Activated CD4-positive, alpha-beta T cell treated with anti-CD3 and anti-CD28 coated beads, Interleukin-10, Interleukin-2, amounts not matched to agents 100 ng/mL and 50 ng/mL, durations not matched to agents 16 hours and 8 hours (primary cell): ENCODE measurements at places on chromosomes 13 and 19.

DNA sequence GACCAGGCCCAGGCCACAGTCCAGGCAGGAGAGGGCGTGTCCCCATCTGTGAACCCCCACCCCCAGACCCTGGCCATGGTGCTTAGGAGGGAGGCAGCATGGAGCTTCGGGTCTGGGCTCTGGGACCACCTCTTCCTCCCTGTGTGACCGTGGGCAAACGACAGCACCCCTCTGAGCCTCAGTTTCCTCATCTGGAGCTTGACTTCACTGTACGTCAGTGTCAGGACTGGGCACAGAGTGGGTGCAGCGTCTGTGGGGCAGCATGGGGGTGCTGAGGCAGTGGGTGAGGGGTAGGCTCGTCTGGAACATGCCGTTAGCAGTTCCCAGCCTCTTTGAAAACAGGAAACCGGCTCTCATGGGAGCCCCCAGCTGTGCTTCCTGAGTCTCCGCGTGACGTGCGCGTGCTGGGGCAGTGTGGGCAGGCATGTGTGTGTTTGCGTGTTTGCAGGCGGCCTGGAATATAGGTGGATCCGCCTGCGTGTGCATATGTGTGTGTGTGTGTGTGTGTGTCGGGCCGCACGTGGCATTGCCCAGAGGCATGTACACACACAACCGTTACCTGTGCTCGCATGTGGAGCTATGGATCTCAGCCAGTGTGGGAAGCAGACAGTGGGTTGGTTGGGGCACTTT lies 15.8 kb downstream of the ARRDC2 start:
- peak; percentile 43 for DNase-seq

- peak; percentile 18 for DNase-seq
Observed at GRCh38 chr19:13037161-13037560, 41.9 kb downstream of the NFIX start.

DNA sequence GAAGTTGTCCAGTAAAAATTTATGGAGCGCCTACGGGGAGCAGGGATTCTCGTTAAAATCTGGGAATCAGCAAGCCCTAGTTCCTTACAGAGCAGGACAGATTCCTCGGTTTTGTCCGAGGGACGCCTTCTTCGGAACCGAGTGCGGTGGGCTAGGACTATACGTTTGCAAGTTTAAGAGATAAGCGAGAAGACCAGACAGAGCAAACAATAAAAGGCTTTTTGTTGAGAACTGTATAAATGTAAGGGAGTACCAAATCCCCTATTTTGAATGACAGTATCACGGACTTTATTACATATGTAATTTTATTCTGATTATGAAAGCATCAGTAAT lies 971 bp upstream of the ANKRD10 start:
- DNase-seq: no peak

GRCh38 chr19:10812902-10813404 lies 23.1 kb downstream of the TMED1 start:
- peak; percentile 88 for DNase-seq

GRCh38 chr13:73480779-73481559 lies 422.2 kb downstream of the KLF5 start:
- no peak for DNase-seq

GRCh38 chr13:30552567-30552966 lies 65.2 kb upstream of the USPL1 start:
- DNase-seq: no peak

- no peak for DNase-seq
Observed at GRCh38 chr13:68481130-68481529, 1251.0 kb upstream of the PCDH9 start.

DNA sequence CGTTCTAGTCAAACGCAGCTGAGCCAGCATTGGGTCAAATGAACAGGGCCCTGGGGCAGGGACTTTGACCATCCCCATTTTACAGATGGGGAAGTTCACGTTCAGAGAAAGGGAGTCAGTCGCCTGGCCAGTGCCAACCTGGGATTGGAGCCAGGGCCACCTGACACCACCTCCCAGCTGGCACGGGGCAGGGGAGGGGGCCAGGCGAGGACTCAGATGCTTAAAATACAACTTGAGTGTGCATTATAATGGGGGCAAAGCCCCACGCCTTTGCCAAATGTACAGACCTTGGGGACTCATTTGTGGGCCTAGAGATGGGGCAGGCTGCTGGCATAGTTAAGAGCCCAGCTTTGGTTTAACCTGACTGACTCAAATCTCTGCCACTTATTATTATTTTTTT lies 14.6 kb downstream of the PRR12 start:
- DNase-seq: no peak

DNA sequence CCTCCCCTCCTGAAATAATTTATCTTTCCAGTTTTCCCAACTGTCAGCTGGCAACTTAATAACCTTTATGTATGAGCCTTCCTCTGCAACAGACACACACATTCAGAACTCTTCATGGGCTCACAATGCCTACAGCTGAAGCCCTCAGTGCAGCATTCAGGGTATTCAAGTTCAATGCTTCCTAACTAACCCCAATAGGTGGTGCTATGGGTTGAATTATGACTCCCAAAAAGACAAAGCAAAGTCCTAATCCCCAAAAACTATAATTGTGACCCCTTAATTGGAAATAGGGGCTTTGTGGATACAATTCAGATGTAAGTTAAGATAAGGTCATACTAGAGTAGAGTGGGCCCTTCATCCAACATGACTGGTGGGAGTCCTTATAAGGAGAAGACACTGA lies 202.2 kb downstream of the SUCLA2 start:
- peak; percentile 9 for DNase-seq

DNA sequence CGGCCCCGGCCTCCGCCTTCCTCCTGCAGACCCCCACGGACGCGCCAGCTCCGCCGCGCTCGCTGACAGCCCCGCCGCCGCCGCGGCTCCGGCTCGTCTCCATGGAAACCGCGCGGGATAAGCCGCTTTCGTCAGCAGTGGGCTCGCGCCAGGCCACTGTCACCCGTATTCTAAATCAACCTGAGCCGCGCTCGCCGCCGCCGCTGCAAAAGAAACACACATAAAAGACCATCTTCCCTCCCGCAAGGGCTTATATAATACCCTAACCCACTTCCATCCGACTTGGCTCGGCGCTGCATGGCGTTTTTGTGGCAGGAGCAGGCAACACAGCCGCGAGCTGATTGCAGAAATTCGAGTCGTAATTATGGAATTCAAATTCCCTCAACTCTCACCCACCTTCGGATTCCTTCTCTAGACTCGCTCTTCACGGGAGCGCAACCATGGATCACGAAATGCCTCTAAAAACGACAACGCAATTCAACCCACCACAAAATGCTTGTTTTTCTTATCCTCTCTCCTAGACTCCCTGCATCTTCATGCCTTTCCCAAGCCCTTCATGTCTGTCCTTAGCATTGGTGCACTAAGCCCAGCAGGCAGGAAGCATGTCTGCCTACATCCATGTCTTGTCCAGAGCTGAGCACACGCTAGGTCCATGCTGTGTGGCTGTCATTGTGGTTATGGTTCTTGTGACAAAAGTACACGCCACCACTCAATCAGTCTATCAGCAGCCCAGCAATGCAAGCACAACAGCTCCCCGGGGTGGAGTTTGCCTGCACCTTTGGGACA lies at the start of gene AMER2:
AMER2 (minus strand) TSS at position 772 of the 786 bp plus-strand sequence; CDS start at position 103, 669 bp downstream.
- DNase-seq: peak; percentile 4

- no peak for DNase-seq
Observed at GRCh38 chr19:8151767-8152035, 2.3 kb upstream of the FBN3 start.

DNA sequence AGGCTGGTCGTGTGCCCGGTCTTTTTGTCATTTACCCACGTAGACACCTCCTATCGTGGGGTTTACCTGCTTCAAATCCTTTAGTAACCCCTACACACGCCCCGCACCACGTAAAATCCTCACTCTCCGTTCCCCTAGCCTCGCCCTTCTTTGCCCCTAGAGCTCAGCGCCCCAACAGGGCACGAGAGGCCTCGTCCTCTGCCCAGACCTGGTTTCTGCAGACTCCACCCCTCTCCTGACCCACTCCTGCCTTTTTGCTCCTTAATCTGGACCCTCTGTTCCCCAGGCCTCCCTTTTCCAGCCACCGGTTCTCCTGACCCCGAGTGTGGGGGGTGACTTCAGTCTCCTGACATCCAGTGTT lies 412 bp downstream of the ZNF528 start:
- no peak for DNase-seq

DNA sequence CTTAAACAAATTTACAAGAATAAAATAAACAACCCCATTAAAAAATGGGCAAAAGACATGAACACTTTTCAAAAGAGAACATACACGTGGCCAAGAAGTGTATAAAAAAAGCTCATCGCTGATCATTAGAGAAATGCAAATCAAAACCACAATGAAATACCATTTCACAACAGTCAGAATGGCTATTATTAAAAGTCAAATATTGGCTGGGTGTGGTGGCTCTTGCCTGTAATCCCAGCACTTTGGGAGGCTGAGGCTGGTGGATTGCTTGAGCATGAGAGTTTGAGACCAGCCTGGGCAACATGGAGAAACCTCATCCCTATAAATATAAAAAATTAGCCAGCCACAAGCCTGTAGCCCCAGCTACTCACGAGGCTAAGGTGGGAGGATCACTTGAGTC lies 89.9 kb downstream of the UBL3 start:
- no peak for DNase-seq

DNA sequence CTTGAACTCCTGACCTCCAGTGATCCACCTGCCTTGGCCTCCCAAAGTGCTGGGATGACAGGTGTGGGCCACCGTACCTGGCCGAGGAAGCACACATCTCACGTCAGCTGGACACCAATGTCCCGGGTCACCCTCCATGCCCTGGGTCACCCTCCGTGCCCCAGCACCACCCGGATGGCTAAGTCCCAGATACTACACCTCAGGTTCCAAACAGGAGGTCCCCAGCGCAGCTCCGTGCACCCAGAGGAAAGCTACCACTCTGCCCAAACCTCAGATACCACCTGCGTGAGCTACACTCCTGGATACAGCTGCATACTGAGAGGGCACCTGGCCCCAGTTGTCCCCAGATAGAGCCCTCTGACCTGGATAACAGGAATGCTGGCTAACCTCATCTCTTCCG lies 14.0 kb downstream of the LRRC4B start:
- no peak for DNase-seq

GRCh38 chr13:37495046-37495445 lies 103.5 kb downstream of the POSTN start:
- no peak for DNase-seq

- no peak for DNase-seq
Observed at GRCh38 chr13:45456196-45456972, 8.4 kb upstream of the COG3 start.

DNA sequence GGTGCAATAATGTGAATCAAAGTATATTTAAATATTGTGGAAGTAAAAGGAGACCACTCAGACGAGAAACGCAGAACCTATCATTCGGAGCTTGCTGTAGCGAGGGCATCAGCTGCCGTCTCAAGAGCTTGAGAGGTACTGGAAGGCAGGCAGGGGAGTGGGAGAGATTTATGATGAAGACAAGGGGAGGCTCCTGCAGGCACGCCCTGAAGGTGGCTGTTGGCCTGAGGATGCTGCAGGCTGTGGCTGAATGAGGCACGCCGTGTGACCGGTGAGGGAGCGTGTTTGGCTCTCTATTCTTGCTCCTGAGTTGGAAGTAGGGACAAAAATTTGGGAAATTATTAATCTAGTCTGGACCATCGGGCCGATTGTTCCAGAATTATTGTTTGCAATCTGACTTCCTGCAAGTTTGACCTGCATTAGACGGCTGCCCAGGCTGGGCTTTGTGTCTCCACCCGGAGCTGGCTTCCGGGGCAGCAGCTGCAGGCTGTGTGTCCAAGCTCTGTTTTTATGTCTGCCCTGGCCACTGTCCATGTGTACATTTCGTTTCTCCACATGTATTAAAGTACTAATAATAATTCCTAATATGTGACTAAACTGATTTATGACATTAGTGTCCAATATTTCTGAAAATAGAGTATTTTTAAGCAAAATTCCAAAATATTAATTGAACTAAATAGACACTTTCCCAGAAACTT lies 91.1 kb upstream of the ANKRD10 start:
- DNase-seq: no peak

GRCh38 chr13:39586151-39586550 lies 16.8 kb downstream of the LHFPL6 start:
- no peak for DNase-seq

- DNase-seq: no peak
Observed at GRCh38 chr13:50969691-50970090, 60.1 kb downstream of the RNASEH2B start.

- DNase-seq: no peak
Observed at GRCh38 chr13:23898101-23898500, 799 bp upstream of the C1QTNF9B start.

- no peak for DNase-seq
Observed at GRCh38 chr13:54241719-54242118, 1213.1 kb downstream of the OLFM4 start.

DNA sequence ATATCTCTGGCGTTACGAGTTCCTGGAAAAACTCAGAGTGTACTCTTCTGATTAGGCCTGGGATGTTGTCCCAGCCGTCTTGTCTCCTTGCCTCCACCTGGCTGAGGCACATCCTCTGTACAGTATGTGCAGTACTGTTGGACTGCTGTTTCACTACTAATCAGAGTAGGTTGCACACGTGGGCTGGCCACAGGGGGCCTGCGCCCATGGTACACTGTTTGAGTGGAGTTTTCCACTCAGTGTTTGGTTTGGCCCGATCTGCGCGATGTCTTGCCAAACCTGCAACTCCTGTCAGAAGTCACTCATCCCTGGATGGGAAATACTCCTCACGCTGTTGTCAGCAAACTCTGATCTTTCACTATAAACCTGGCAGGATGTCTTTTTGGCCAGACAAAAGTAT lies 189.6 kb upstream of the CSNK1A1L start:
- no peak for DNase-seq

- DNase-seq: no peak
Observed at GRCh38 chr19:1313695-1314613, 28.3 kb downstream of the EFNA2 start.

DNA sequence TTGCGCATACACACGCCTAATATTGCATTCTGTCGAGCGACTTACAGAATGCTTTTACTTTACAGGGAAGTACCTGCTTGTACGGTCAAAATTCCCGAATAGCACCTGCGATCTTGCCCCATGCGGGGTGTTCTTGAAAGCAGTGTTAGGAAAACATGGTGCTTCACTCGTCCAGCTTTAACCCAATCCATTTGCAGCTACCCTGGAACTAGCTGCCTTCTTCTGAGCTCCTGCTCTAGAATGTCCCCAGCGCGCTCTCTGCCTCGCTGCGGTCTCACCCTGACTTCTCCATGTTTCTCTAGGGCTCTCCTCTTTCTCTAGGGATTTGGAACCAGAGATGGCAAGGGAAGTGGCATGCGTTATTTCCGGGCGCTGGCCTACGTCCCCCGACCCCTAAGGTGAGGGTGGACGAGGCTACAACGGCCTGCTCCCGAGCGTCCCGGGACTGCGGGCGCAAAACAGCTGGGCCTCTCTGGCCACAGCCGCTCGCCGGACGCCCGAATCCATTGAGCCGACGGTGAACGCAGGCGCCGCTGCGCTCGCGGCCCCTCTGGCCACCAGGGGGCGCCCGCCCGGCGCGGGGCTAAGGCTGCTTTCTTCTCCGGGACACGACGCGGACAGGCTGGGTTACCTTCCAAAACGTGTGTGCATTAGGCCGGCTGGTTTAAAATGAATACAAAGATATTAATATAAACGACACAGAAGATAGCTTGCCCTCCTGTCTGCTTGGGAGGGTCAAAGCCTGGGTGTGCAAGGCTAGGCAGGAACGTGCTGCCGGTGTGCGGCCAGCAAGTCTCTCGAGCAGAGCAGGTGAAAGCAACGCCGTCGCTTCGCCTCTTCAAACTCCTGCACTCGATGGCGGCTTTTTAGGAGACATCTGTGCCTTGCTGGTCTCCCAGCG lies 1.8 kb upstream of the SPRY2 start:
- DNase-seq: peak; percentile 74

- no peak for DNase-seq
Observed at GRCh38 chr13:30418717-30419459, 3.4 kb upstream of the UBE2L5 start.
